ENCODE measurements at places on chromosomes 1 and 21. TPM values are rescaled to one million over a fixed set of nuclear protein-coding genes. Genes with fewer than 3 reads are reported as not detected.

Gene DDR2
- total RNA-seq, result 173 TPM

Gene KCNT2
- 26.2 TPM for total RNA-seq

DNA sequence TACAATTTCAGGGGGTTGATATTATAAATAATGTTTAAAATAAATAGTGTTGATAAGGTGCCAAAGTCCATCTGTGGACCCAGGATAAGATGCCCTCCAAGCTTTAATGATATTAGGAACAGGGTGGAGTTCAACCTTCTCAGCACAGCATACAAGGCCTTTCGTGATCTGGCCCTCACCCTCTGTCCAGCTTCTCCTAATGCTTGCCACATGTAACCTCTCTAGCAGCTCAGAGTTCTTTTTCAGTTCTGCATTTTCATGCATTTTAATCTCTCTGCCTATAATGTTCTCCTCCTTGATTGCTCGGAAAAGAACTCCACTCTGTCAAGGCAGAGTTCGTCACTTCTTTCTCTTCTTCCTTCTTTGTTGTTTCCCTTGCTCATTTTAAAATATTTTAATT is 21.4 kb upstream of the SMAP2 start:
- H3K36me3 ChIP-seq, result no peaks in the 10 kb centered on the region
- H3K27me3 ChIP-seq, result peaks cover 11% of the 10 kb centered on the region
- no peak overlapping the region for H3K4me3 ChIP-seq
- H3K27ac ChIP-seq, result no peak overlapping the region
- no peak for DNase-seq

DNA sequence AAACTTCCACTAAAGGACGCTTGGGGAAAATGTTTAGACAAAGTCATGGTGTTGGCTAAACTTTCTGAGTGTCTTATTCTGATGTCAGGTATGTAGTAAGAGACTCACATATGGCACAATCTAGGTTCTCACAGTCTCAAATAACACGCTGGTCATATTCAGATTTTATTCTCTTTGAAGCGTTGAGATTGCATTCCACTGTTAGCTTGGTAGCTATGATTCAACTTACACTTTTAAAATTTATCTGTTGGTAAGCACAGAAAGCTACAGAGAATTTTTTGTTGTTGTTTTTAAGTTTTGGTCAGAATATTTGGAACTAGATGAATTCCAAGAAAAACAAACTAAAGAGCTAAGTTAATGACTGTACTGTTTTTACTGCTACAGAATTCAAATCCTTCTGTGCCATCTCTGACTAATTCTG is 126.7 kb downstream of the PRRX1 start:
- no peaks in the 10 kb centered on the region for H3K27me3 ChIP-seq
- peaks cover 3% of the 10 kb centered on the region for H3K36me3 ChIP-seq
- no peak overlapping the region for H3K4me3 ChIP-seq
- H3K4me1 ChIP-seq, result peaks cover 35% of the 10 kb centered on the region

DNA sequence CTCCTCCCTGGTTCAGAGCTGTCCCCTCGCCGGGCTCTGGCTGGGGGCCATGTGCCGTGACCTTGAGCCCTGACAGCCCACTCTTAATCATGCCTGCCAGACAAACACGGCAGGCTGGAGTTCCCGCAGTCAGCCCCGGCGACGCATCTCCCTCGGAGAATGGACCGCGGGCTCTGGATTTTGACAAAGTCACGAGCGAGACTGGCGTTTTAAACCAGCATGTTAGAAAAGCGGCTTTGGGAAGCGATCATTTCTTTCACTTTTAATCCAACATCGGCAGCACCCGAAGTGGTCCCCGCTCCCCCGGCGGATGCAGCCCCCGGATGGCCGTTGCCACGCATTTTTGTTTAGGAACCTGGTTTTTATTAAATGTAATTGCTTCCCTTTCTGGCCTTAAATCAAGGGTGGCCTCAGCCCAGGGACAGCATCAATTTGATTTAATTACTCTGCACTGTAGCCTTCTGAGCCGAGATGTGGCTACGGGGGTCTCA is 70.9 kb downstream of the PRDM16 start:
- no peaks in the 10 kb centered on the region for H3K36me3 ChIP-seq
- peaks cover 4% of the 10 kb centered on the region for H3K27me3 ChIP-seq
- no peak for DNase-seq
- no peak overlapping the region for H3K27ac ChIP-seq
- H3K4me3 ChIP-seq, result no peak overlapping the region
- H3K4me1 ChIP-seq, result peaks cover 3% of the 10 kb centered on the region

DNA sequence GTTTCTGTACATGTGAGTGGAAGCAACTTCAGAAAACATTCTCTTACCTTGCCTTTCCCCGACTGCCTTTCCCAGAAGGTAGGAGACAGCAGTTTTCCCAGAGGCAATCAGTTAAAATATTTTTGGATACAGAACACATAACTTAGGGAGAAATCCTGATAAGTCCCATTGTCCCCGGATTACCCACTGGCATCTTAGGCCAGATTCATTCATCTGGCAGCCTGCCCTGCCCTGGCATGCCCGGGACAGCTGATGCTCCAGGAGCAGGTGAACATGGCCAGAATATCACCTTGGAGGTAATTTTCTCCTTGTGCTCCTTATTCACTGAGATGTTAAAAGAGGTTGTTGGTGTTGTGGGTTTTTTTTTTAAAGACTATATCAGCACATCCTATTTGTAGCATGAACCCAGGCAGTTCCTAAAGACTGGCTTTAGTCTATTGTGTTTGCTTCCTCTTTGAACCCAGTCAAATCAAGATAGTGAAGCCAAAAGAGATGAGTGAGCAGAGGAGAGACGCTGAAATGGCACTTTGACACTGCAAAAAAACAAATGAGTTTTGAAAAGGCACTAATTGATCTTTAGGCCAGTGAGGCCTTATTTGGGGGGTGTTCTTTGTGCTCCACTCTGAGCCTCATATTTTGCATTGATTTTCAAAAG is 139.6 kb downstream of the PLPP3 start:
- H3K4me3 ChIP-seq, result no peak overlapping the region
- H3K27me3 ChIP-seq, result no peaks in the 10 kb centered on the region
- H3K27ac ChIP-seq, result no peak overlapping the region
- peaks cover 15% of the 10 kb centered on the region for H3K4me1 ChIP-seq

Data from osteocyte (in vitro differentiated cells).